T-helper 9 cell (primary cell): ENCODE measurements at places on chromosomes 1 and 21.
A peak's percentile ranks its signal among the peaks of the same experiment; 100 is the strongest.

- no peak for DNase-seq
Observed at GRCh38 chr1:202959276-202959620, 1.1 kb upstream of the ADIPOR1 start.

GRCh38 chr1:109816175-109816811 lies 52.6 kb upstream of the EPS8L3 start:
- DNase-seq: no peak

- no peak for DNase-seq
Observed at GRCh38 chr1:200535605-200536004, 84.9 kb downstream of the KIF14 start.

DNA sequence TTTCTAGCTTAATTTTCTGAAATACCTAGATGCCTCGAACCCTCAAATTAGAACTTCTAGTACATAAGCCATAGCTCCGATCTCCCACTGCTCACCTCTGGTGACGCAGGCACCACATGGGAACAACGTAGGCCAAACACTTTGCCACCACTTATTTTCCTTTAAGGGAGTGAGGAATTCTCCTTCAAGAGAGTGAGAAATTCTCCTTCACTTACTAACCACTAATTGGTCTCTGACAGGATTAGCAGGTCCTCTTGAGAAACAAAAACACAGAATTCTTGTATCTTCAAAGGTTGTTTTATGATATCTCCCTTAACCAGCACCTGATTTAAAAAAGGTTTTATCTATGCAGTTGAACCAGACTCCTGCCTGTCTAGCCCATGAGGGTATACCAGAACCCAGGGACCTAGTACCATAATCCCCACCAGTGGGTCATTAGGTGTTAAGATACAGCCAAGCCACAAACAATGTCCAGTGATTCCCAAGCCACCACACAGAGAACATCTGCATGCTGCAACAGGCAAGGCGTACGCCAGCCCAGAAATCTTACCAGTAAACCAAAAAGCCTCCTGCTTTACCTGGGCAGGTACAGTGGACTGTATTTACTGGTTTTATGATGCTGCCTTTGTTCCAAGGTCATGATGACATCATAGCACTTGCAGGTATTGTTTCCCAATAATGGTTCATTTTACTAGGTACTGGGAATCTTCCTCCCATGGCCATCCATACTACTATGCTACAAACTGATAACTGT lies 20.3 kb upstream of the CXADR start:
- DNase-seq: no peak

DNA sequence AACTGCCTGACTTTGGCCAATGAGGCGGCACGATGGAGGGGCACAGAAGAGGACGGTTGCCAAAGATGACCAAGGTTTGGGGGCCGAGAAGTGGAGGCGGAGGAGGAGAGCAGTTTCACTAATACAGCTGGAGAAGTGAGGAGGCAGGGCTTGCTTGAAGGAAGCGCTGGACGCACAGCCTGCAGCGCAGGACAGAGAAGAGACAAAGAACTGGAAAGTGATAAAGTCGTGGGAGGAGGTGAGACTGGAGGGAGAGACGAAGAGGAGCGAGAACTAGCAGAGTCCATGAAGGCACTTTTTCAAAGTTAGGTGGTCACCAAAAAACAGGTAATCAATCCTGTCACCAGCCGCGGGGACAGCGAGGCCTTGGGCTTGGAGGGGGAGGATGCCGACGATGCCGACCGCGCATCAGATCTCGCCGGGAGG lies 771 bp downstream of the PACC1 start:
- DNase-seq: no peak

GRCh38 chr1:62092110-62092509 lies 102.5 kb upstream of the L1TD1 start:
- no peak for DNase-seq

DNA sequence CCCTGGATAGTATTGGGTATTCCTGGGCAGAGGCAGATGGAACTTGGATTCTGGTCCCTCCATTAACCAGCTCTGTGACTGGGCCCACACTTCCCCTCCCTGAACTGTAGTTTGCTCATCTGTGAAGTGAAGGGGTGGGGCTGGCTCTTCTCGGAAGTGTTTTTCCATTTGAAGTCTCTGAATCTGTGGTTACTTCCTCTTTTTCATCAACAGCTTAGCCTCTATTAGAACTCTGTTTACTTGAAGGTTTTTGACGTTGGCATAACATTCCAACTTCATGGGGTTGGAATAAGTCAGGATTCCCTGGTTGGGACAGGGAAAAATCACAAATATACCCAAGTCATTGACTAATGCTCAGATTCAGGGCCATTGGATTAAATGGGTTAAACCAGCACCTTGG lies 3.6 kb downstream of the KIAA0040 start:
- DNase-seq: peak; percentile 25

DNA sequence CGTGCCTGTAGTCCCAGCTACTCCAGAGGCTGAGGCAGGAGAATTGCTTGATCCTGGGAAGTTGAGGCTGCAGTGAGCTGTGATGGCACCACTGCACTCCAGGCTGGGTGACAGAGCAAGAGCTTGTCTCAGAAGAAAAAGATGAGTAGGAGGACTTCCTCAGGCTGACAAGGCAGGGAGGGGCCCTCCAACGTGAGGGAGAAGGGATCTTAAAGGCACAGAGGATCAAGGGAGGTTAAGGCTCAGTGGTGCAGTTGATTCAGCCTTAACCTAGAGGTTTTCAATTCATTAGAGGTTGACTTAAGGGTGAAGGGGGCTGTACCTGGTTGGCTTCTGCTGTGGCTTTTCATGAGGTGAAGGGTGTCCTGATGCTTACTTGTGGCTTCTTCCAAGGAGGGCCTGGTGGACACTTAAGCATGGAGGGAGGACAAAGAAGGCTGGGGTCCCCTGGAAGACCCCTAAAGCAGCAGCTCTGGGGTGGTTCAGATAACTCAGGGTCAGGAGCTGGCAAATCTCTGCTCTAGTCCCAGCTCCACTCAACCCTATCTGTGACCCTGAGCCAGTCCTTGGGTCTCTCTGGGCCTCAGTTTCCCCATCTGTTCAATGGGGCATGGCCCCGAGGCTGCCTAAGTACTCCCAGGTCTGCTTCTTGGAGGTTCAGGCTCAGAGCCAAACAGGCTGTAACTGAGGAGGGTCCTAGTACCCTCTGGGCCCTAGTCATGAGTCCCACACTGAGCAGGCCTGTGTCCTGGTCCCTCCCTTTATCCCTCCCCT lies 6.3 kb downstream of the EXTL1 start:
- DNase-seq: no peak
